AG08395 (cell line): ENCODE measurements at places on chromosomes 4 and X.
A peak's percentile ranks its signal among the peaks of the same experiment; 100 is the strongest.

- DNase-seq: no peak
Measured at GRCh38 chrX:27251369-27251768, 211.8 kb downstream of the PPP4R3C start.

DNA sequence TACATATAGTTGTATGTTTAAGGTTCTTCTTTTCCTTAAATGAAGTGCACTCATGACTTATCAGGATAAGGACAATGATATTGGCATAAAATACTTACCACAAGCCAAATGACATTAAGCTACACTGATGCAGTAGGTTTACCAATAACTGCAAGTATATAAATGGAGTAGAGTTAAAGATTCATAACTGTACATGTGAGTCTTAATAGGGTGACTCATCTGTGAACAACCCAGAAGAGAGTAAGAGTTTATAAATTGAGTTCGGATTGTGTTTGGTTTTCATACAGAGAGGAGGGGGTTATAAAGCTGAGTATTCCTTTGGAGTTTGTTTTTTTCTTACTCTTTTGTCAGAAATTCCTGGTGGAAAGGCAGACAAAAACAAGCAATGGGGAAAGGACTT is 144.8 kb downstream of the TLL1 start:
- no peak for DNase-seq

DNA sequence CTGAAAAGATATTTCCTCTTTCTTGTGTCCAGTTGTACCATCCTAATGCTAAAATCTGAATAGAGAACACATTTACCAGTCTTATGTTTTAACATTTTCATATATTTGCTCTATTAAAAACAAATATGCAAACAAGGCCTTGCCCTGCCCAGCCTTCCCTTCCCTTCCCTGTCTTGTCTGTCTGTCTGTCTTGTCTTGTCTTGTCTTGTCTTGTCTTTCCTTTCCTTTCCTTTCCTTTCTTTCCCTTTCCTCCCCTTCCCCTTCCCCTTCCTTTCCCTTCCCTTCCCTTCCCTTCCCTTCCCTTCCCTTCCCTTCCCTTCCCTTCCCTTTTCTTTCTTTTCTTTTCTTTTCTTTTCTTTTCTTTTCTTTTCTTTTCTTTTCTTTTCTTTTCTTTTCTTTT is 1103.5 kb downstream of the STIM2 start:
- no peak for DNase-seq

DNA sequence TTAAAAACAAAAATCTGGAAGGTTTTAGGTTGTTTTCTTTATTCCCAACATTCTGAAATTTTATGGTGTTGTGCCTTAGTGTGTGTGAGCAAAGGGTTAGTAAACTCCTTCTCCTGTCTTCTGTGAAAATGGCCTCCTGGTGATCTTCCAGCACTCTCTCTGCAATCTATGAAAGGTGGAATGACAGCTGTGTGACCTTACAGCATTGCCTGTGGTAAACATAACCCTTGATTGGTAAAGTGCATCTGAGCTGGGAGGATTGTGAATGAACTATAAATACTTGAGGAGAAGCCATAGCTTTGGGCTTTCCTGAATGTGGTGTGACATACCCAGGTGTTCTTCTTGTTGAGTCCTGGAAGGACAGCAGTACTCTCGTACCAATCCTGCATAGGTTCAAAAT is 10.0 kb downstream of the ART3 start:
- no peak for DNase-seq

DNA sequence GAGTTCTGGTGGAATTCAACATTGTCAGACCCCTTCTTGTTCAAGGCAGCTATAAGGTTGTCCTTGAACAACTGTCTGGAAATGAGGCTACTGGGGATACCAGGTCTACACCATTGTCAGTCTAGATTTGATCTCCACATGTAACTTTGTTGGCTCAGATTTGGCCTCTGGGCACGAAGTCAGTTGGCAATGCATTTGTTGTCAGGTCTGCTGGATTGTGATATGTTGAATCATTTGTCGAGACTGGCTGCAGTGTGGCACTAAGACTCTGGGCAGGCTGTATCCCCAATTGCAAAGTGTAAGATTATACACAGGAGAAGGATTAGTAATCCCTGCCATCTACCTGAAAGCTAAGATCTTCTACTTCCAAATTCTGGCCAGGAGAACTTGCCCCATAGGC is 26.5 kb downstream of the ZNF81 start:
- no peak for DNase-seq

DNA sequence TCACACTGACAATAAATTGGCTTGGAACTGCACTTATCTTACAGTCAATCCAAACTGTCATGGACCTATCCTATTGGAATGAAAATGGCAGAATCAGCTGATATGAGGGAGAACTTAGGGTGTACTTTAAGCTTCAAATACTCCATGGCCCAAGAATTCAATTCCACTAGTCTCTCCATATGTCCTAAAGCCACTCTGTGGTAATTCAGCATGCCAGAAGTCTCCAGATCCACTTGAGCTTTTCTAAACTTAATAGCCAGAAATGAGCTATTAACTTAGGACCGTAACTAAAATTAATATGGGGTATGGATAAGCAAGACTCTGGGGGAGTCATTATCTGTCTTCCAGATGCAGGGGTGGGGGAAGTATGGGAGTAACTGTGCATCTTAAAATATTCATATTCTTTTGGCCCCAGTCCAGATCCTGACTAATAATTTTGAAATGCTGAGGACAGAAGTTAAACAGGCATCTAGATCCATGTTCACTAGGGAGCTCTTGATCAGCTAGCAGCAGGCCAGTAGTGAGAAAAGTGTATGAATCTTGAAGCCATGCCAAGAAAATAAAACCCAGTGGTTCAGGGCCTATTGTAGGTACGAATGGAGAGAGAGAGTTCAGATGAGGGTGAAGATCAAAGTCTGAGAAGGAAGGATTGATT is 167.6 kb downstream of the DKK2 start:
- peak; percentile 24 for DNase-seq
